ENCODE measurements at places on chromosomes 7 and 10.

GRCh38 chr10:132395704-132396493 lies 1.1 kb upstream of the PWWP2B start:
- no peak for DNase-seq

GRCh38 chr7:108012499-108013430 lies 9.8 kb upstream of the LAMB1 start:
- no peak for DNase-seq

GRCh38 chr10:11175823-11176243 lies 158.2 kb downstream of the CELF2 start:
- no peak for DNase-seq

DNA sequence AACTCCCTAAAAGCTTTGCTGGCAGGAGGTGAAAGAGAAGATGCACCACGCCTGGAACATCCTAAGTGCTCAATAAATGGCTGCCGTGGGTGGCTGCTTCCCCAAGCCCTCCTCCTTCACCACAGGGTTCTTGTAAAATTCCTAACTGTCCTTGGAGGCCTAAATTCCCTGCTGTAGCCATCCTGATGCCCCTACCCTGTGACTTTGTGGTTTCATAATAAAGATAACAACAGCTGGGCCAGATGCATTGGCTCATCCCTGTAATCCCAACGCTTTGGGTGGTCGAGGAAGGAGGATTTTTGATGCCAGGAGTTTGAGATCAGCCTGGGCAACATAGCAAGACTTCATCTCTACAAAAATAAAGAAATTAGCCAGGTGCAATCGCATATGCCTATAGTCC lies 341.8 kb downstream of the ANKRD30A start:
- DNase-seq: no peak

GRCh38 chr7:130398526-130399090 lies 18.3 kb downstream of the CPA1 start:
- no peak for DNase-seq
